ENCODE measurements at places on chromosomes 13 and 19.

GRCh38 chr13:35990196-35990595, 141.0 kb downstream of the DCLK1 start:
- DNase-seq, result no peak

GRCh38 chr13:101697745-101698144, 245.3 kb downstream of the ITGBL1 start:
- no peak for DNase-seq

- no peak for DNase-seq
These were observed 6.0 kb downstream of the STK24 start for GRCh38 chr13:98570929-98571372.

GRCh38 chr19:44401139-44402115, at the start of gene ZNF285:
Gene ZNF285, minus strand, starts transcription at chr19:44401608. Its CDS starts 4,395 bp downstream, at chr19:44397213.
- peak; percentile 67 for DNase-seq

DNA sequence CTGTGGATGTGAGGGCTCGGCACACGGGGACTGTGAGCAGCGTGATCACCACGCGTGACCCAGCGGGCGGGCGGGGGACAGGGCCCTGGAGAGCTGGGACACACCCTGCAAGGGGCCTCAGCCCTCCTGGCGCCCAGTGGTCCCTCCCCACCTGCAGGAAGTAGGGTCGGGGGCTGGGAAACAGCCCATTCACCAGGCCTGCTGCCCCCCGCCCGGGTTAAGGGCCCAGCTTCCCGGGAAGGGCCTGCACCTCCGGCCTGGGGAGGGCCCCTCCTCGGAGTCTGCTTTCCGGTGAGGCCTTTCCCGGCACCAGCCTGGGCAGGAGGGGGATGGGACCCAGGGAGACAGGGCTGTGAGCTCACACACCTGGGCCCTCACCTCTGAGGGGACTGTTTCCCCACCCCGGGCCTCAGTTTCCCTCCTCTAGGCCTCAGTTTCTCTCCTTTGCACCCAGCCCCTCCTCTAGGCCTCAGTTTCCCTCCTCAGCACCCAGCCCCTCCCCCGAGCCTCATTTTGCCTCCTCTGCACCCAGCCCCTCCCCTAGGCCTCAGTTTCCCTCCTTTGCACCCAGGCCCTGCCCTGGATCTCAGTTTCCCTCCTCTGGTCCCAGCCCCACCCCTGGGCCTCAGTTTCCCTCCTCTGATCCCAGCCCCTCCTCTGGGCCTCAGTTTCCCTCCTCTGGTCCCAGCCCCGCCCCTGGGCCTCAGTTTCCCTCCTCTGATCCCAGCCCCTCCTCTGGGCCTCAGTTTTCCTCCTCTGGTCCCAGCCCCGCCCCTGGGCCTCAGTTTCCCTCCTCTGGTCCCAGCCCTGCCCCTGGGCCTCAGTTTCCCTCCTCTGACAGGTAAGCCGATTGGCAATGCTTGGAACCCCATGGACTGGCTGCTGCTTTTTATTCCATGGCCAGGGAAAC, 1.9 kb upstream of the MADCAM1 start:
- no peak for DNase-seq

- no peak for DNase-seq
These were observed 25.8 kb upstream of the TMEM255B start for GRCh38 chr13:113732961-113733950.

DNA sequence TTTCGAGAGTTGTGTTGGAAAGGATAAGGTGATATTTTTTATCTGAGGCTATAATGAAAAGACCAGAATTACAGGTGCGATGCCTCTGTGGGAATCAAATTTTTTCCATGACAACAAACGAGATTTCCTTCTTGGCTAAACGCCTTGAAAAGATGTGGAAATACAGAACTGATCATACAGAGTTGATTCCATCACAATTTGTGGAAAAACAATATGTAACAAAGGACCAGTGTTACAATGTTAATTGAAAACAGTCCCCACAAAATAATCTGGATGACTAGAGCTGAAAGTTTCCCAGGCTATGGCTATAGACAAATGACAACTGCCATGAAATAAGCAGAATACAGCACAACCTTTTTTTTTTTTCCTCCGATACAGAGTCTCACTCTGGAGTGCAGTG, 628.9 kb downstream of the DIAPH3 start:
- DNase-seq, result no peak

- DNase-seq, result no peak
These were observed 1.9 kb upstream of the ITM2B start for GRCh38 chr13:48231080-48231479.

- DNase-seq, result no peak
These were observed 798 bp upstream of the COX6B2 start for GRCh38 chr19:55355213-55355821.

DNA sequence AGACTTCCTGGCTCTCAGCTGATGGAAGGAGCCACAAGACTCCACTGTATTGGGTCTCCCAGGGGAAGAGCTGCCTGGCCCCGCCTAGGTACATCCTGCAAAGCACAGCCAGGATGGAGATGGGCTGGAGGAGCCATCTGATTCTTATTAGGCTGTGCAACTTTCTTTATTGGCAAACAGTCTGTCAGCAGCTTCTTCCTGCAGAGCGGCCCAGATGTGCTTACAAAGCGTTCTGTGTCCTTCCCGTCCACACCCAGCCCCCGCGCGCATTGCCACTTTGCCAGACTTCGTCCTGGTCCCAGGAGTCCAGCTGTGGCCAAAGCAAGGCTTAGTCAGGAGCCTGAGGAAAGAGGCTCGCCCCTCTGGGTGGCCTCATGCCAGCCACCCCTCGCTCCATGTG, 409.3 kb downstream of the ZNF536 start:
- DNase-seq, result no peak

DNA sequence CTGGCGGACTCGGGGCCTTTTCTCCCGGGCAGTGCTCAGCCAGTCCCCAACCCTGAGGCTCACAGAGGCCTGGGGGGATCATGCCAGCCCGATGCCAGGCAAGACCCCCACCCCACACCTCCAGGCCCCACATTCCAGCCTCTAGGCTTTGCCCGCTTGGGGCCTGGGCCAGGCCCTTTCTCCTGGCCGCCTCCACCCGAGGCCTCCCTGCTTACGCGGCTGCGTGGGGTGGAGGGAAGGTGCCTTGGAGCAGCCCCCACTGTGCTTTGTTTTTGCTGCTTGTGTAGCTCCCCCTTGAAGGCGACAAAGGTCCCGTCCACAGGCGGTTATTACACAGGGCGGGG, 38.4 kb downstream of the SMIM24 start:
- no peak for DNase-seq

- DNase-seq, result no peak
These were observed 22.0 kb downstream of the ITGBL1 start for GRCh38 chr13:101474419-101474957.

DNA sequence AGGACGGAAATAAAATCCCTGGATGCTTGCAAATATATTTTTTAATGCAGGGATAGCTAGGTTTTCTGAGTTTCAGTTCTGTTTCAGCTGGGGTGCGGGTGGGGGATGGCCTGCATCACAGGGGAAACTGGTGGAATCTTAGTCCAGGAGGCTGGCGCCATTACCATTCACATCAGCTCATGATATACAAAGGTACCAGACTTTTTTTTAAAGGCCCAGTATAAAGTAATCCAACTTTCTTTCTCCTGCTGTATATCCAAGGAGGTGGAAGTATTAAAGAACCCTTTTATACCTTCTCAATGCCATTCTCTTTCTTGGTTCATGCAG, 343.8 kb downstream of the KCNRG start:
- no peak for DNase-seq

GRCh38 chr13:56561327-56561726, 579.4 kb upstream of the PRR20A start:
- DNase-seq, result no peak

- no peak for DNase-seq
These were observed 11.8 kb upstream of the CD70 start for GRCh38 chr19:6602729-6603114.

DNA sequence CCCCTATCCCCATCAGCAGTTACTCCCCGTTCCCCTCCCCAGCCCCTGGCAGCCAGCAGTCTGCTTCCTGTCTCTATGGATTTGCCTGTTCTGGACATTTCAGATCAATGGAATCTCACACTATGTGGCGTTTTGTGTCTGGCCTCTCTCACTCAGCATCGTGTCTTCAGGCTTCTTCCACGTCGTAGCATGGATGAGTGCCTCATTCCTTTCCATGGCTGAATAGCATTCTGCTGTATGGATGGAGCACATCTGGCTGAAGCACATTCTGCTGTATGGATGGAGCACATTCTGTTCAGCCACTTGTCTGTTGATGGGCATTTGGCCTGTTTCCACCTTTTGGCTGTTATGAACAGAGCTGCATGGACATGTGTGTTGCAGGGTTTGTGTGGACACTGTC, 29.5 kb downstream of the CRTC1 start:
- DNase-seq, result no peak

- DNase-seq, result no peak
These were observed 14.5 kb downstream of the ARHGEF7 start for GRCh38 chr13:111129465-111130115.

- peak; percentile 71 for DNase-seq
These were observed 2.9 kb upstream of the LTBP4 start for GRCh38 chr19:40598121-40598917.

GRCh38 chr19:5711713-5712161, 8.2 kb downstream of the LONP1 start:
- no peak for DNase-seq

DNA sequence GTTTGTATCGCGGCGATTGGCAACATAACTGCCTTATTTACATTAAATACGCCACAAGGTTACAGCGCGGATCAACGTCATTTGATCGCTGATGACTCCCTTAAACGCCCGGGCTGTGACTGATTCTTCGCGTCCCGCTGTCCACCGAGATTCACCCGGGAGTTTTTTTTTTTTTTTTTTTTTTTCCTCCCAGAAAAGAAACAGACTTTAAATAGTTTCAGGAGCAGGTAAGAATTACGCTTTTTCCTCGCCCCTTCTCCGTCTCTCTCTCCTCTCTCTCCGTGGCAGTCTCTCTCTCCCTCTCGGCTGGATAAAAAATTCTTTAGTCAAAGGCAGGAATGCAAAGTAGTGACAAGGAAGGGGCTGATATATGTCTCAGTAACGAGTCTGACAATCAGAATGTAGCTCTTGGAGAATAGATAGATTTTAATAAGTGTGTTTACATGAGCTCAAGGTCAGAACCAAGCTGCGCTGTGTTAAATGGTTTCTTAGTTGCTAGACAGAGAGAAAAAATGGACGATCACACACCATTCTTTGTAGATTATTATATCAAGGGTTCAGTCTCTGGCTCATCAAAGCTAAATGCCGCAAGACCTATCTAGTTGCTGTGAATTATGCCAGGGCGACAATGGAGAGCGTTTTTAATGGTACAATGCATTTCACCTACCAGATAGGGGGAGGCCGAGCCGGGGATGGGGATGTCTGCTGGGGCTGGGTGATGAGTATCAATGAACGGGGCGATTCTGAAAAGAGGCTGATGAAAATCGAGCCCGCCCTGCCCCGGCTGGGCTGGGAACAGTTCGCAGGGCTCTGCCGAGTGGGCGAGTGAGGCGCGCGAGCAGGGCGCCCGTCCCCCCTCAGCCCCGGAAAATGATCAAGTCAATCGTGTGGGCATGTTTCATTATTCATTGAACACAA, 147.2 kb upstream of the ZNF536 start:
- DNase-seq, result no peak

DNA sequence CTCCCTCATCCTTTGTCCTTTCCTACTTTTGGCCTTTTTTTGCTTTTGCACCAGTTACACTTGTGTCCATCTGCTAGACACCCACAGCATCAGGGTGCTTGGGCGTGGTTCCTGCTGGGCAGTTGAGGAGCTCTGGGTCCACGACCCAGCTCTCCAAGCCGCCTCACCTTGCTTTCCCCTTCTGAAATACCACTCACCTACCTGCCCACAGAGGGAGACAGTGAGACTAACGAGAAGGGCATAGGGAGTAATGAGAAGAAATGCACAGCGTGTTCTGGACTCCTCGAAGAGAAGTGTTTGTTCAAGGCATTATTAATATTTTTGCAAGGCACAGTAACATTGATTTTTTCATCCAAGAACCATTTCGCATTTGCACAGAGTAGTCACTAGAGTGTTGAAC, 92.9 kb downstream of the DNAJC15 start:
- DNase-seq, result no peak

DNA sequence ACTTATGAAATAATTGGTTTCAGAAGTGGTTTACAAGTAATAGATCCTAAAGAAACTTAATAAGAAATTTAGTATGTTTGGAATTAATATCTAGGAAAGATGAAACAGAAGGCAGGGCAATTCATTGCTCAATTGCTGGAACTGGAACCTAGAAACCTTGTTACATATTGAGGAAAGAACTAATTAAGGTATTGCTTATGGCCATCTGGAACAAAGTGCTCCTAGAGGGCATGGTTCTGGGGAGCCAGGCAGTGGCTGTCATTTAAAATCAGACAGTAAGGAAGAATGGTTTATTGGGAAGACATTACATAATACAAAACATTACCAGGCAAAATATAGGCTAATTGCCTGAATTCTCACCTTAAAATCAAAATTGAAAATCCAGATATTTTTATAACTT, 224.1 kb downstream of the SLITRK6 start:
- DNase-seq, result no peak

DNA sequence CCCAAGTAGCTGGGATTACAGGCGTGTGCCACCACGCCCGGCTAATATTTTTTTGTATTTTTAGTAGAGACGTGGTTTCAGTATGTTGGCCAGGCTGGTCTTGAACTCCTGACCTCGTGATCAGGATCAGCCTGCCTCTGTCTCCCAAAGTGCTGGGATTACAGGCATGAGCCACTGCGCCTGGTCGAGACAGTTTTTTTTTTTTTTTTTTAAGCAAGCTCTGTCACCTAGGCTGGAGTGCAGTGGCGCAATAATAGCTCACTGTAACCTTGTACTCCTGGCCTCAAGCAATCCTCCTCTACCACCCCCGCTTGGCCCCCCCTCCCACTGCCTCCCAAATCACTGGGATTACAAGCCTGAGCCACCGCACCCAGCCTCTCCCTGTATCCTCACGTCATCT, 6.4 kb upstream of the MAP2K7 start:
- no peak for DNase-seq

DNA sequence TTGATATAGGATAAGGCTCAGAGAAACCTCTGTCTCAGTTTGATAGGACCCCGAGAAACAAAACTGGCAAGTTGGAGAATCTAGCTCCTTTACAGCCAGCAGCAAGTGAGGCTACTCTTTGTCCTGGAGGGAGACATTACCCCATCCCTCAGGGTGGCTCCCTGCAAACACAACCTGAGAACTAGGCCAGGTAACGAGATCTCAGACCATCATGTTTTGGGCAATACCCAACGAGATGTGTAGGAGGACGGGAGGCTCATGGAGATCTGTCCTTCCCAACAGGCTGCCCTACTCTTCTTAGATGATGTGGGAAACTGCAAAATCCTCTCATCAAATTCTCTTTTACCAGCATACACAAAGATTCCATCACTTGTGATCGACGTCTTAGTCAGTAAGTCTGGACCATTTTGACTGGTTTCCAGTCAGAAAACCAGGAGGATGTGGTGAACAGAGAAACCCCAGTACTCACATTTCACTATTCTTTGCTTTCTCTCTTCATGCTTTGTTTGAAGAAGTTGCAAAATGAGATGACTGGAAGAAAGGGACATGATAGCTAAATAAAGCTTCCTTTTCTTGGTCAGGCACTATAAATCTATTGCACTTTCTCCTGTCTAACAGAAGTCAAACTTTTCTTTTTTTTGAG, 6.0 kb upstream of the CTU1 start:
- no peak for DNase-seq

GRCh38 chr19:42442833-42443232, at the start of gene CXCL17:
Gene CXCL17, minus strand, starts transcription at chr19:42442946. Its CDS starts 114 bp downstream, at chr19:42442832.
- no peak for DNase-seq
